ENCODE measurements at places on chromosomes 13 and 19. TPM values are rescaled to one million over a fixed set of nuclear protein-coding genes. Genes with fewer than 3 reads are reported as not detected.
A peak's percentile ranks its signal among the peaks of the same experiment; 100 is the strongest.

Gene TNNT1
- 9.6 TPM for total RNA-seq

Gene ZIC2
- 0.68 TPM for total RNA-seq

Gene OXGR1
- total RNA-seq: 0.63 TPM

Gene CLEC4M
- 0.80 TPM for total RNA-seq

Gene PNMA8A
- total RNA-seq: 11.4 TPM

- H3K27ac ChIP-seq: peak overlapping the region; percentile 20
- no peaks in the 10 kb centered on the region for H3K4me1 ChIP-seq
- no peaks in the 10 kb centered on the region for H3K27me3 ChIP-seq
- H3K36me3 ChIP-seq: no peaks in the 10 kb centered on the region
These were observed 19.7 kb downstream of the RFX1 start for GRCh38 chr19:13986348-13986904.

DNA sequence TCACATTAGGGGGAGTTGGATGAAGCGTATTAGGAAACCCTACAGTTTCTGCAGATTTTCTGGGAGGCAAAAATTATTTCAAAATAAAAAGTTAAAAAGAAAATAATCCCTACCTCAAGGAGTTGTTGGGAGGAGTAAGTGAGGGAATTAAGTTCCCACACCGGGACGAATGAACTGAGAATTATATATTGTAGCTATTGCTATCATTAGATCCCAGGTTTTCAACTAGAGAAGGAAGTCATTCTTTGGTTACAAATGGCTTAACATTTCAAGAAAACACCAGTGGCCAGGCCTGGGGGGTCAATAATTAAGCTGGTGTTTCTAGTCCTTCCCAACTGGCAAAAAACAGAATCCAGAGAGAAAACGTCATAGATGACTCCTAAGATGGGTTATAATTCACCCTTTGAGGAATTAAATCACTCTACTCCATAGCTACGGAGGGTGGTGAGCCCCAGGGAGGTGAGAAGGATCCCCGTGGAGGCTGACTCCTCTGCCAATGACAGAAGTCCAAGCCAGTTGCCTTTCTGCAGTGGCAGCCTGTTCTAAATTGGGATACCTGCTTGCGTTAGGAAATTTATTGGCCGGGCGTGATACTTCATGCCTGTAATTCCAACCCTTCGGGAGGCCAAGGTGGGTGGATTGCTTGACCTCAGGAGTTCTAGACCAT, 1.2 kb upstream of the MYDGF start:
- no peak overlapping the region for H3K4me3 ChIP-seq
- H3K27me3 ChIP-seq: no peaks in the 10 kb centered on the region
- H3K27ac ChIP-seq: no peak overlapping the region

DNA sequence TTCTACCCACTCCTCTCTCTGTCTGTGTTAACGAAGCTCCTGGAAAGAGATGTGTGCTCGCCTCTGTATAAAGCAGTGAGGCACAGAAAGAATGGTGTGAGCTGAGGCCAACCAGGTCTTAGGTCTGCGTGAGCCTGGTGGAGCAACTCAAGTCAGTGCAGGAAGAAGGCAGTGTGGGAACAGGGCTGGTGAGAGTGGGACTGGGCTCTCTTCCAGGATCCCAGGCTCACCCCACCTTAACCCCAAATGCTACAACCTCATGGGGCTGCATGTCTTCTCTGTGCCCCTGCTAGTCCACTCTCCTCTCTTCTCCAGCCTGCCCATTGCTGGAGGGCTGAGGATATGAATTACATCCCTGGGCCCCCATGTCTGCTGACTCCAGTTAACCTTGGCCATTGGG, 127.4 kb downstream of the DCT start:
- H3K27me3 ChIP-seq: no peaks in the 10 kb centered on the region
- DNase-seq: no peak
- H3K27ac ChIP-seq: peak overlapping the region; percentile 60

GRCh38 chr19:45195764-45196163, 17.2 kb downstream of the BLOC1S3 start:
- no peaks in the 10 kb centered on the region for H3K4me1 ChIP-seq
- no peaks in the 10 kb centered on the region for H3K27me3 ChIP-seq
- H3K27ac ChIP-seq: no peak overlapping the region
- no peaks in the 10 kb centered on the region for H3K36me3 ChIP-seq
- DNase-seq: no peak

DNA sequence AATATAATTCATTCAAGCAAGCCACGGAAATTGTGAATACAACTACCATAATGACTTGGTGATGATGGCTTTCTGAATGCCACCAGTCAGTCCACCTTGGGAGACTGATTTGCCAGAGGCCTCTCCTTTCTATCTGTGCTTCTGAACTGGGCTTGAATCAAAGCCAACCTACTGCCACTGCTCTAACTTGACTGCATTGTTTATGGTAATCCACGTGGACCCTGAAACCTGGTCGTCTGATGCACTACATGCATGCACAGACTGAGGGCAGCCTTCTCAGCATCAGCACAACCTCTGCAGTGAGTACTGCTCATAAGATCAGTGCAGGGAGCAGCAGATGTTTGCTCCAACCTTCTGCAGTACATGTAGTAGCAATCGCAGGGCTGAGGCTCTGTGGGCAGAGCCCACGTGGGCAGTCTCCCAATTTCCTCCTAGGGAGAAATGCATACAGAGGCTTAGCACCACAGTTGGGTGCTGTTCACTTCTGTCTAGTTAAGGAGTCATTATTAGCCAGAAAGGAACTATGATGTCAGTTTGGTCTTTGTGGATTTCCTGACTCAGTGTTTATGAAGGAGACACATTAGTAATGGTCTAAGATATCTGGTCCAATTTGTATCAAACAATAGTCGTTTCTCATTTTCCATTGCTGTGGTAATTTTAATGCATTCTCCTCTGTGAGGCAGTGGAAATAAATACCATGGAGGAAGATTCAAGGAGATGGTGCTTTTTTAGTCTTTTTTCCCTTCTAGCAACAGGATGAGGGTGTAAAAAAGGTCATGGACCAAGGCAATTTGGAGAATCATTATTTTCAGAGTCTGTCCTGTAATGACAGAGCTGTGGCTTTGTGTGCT, 82.5 kb downstream of the AKAP11 start:
- no peaks in the 10 kb centered on the region for H3K36me3 ChIP-seq
- DNase-seq: peak; percentile 15
- no peaks in the 10 kb centered on the region for H3K27me3 ChIP-seq
- no peak overlapping the region for H3K27ac ChIP-seq
- H3K4me1 ChIP-seq: no peaks in the 10 kb centered on the region
- no peak overlapping the region for H3K4me3 ChIP-seq

GRCh38 chr19:7781157-7781556, 18.1 kb downstream of the CLEC4M start:
- no peak overlapping the region for H3K4me3 ChIP-seq
- H3K27ac ChIP-seq: no peak overlapping the region
- DNase-seq: no peak
- no peaks in the 10 kb centered on the region for H3K36me3 ChIP-seq
- H3K27me3 ChIP-seq: peaks cover 15% of the 10 kb centered on the region
- H3K4me1 ChIP-seq: no peaks in the 10 kb centered on the region

DNA sequence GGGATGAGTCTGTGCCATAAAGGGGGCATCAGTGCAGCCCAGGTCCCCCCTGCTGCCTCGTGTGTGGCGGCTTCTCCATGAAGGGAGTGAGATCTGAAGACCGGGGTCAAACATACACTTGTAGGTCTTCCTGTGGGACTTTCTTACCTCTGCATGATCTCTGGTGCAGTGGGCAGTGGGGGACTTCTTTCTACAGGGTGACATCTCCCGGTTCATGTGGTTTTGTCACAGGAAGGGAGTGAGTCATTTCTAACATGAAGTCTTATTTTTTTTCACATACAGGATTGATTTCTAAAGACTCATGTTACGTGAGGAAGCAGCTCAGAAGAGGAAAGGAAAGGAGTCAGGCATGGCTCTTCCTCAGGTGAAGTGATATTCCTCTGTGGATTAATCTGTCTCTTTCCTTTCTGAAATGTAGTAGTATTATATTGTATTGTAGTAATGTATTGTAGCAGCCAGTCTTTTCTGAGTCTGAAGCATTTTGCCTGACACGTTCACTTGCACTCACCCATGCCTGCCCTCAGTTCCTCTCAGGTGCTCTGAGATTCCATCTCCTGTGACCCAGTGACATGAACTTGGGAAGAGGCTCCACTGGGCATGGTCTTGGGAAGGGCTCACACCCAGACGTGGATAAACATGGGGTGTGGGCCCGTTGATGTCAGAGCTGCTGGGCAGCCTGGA, 15.7 kb downstream of the ZNF808 start:
- H3K27me3 ChIP-seq: no peaks in the 10 kb centered on the region
- H3K4me3 ChIP-seq: no peak overlapping the region
- no peaks in the 10 kb centered on the region for H3K4me1 ChIP-seq

DNA sequence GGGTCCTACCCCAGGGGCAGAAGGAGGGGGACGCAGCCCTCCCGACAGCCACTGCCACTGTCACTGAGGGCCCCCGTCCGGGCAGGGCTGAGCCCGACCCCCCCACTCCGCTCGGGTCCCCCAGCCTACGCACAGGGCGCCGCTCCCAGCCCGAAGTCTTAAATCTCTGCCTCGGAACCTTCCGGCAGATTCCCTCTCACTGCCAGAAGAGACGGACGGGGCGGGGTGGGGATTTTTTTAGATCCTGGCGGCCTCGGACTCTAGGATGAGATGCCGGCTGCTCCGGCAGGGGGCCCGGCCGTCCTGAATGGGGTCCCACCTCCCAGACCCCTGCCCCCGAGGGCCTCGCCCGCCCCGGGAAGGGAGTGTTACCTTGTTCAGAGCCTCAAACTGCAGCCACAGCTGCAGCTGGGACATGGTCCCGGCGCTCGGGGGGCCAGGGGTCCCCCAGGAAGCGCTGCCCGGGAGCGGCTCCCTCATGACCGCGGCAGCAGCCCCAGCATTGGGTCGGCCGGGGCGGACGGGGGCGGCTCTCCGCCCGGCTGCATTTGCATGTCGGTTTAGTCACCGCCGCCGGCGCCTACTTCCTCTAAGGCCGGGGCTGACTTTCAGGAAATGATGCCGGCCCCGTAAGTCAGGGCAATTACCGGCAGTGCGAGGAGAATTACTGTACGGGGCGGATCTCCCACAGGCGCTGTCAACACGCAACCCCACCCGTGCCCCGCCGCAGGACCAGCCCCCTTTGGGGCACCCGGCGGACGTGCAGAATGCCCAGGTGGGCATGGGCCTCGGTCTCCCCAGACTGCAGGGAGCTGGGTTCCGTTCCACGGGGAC, 28.1 kb downstream of the GPX4 start:
- no peaks in the 10 kb centered on the region for H3K27me3 ChIP-seq
- DNase-seq: peak; percentile 93
- peak overlapping the region; percentile 58 for H3K4me3 ChIP-seq
- H3K27ac ChIP-seq: peak overlapping the region; percentile 95
- no peaks in the 10 kb centered on the region for H3K36me3 ChIP-seq
- peaks cover 22% of the 10 kb centered on the region for H3K4me1 ChIP-seq

DNA sequence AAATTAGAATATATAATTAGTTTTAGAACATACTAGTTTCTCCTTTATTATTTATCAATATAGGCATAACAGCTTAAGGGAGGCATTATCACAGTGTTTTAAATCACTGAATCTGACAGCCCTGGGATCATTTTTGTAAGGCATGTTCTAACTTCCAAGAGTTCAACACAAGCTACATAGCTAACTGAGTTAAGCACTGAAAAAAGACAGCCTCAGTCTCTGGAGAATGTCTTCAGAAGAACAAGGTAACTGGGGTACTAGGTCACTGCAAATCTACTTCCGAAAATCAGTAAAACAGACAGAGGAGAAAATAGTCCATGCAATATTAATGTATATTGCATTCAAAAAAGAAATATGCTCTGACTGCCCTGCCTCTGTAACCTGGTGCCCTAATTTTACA, 502.1 kb downstream of the RFC3 start:
- no peaks in the 10 kb centered on the region for H3K4me1 ChIP-seq
- DNase-seq: no peak
- H3K27me3 ChIP-seq: no peaks in the 10 kb centered on the region
- no peaks in the 10 kb centered on the region for H3K36me3 ChIP-seq
- no peak overlapping the region for H3K4me3 ChIP-seq

DNA sequence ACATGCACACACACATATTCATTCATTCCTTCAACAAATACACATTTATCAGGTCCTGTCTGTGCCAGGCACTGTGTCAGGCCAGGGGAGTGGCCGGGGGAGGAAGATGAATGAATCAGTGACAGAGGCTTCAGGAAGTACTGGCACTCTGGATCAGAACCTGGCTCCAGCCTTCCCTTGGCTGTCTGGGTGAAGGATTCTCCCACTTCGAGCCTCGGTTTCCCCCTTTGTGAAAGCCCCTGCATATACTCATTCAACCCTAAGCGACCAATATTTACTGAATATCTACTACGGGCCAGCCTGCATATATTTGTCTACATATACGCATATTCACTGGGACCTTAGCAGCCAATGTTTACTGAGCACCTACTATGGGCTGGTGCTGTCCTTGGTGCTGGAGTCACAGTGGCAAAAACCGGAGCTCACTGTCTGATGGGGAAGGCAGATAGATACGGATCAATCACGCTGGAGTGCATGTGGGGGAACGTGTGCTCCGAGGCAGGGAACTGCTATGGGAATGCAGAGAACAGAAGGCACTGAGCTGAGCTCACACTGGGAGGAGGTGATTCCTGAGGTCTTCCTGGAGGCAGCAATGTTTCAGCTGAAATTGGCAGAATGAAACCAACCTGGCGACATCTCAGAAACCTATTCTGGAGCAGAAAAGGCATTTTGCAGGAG, 636 bp upstream of the ZNF579 start:
- no peaks in the 10 kb centered on the region for H3K36me3 ChIP-seq
- no peaks in the 10 kb centered on the region for H3K27me3 ChIP-seq
- peak overlapping the region; percentile 78 for H3K4me3 ChIP-seq
- H3K4me1 ChIP-seq: peaks cover 7% of the 10 kb centered on the region

- H3K27ac ChIP-seq: no peak overlapping the region
- DNase-seq: no peak
- no peaks in the 10 kb centered on the region for H3K4me1 ChIP-seq
- H3K27me3 ChIP-seq: peaks cover 47% of the 10 kb centered on the region
- H3K4me3 ChIP-seq: no peak overlapping the region
These were observed 76.0 kb upstream of the GPR12 start for GRCh38 chr13:26836626-26837025.

DNA sequence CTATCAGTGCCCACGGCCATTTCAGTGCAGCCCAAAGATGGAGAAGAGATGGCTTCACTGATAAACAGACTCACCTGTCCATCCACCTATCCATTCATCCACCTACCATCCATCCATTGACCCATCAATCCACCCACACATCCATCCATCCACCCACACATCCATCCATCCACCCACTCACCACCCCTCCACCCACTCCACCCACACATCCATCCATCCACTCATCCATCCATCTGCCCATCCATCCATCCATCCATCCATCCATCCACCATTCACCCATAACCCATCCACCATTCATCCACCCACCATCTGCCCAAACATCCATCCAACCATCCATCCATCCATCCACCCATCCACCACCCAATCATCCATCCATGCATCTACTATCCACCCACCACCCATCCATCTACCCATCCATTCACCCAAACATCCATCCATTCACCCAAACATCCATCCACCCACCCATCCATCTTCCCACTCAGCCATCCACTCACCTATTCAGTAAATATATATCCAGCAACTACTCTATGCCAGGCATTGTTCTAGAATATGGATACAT, 31.6 kb upstream of the ZNRF4 start:
- H3K27ac ChIP-seq: no peak overlapping the region
- H3K27me3 ChIP-seq: peaks cover 10% of the 10 kb centered on the region
- no peak for DNase-seq
